ENCODE measurements at places on chromosomes 16 and 17.

GRCh38 chr17:78826421-78826820, 14.2 kb downstream of the USP36 start:
- DNase-seq: no peak

DNA sequence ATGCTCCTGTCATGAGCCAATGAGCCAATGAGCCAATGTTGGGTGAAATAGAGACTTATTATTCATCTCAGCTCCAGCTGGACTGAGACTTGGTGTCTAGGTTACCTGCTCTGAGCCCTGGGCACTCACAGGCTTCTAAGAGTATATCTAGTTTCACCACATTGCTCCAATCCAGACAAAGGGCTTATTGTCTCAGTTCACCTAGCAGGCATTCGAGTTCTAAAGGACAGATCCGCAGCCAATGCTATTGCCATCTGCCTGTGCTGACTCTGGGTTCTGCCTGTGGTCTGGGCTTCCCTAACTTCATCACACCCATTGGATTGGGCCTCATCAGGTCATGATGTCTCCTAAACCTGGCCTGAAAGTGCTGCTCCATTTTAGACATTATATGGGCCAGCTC, 66.1 kb upstream of the HS3ST4 start:
- DNase-seq: no peak

- DNase-seq: no peak
These were observed 59.8 kb downstream of the NACA2 start for GRCh38 chr17:61531223-61531622.

- DNase-seq: no peak
These were observed 14.2 kb downstream of the POLR3K start for GRCh38 chr16:38941-39892.

- DNase-seq: no peak
These were observed at the start of gene MVP for GRCh38 chr16:29820271-29820701. MVP (plus strand) TSS chr16:29820462; CDS start chr16:29830550, 10,088 bp downstream.

Measured in HEK293T (cell line).